Mucosa of descending colon (tissue), 3 donors: ENCODE measurements at places on chromosomes 7 and 10.
A peak's percentile ranks its signal among the peaks of the same experiment; 100 is the strongest.

DNA sequence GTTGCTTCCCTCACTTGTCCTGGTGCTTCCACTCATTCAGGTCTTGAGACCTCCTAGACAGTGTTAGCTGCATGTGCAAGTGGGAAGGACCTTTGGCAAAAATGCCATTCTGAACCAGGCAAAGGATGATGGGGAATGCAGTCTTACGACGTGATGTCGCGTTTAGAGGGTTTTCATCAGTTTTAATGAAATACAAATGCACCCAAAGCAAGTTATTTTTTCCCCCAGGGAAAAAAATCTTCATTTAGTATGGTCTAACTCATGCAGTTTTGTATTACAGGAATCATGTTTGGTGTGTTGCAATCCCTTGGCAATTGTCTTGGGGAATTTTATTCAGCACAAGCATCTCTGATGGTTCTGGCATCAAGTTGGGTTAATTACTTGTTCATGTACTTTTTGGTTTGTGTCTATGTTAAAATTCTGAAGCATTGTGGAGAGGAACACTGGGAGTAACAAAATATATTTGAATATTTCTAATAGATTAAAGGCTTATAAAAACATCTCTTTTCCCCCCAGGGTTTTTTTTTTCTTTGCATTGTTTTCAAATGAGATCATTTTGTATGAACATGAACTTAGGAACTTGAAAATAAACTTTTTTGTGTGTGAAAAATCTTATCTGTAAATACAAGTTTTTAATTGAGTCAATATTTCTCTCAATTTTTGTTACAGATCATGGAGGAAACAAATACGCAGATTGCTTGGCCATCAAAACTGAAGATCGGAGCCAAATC is 188.9 kb downstream of the BICC1 start:
- DNase-seq, result no peak

GRCh38 chr7:11216276-11216675 is 242.6 kb downstream of the PHF14 start:
- no peak for DNase-seq

DNA sequence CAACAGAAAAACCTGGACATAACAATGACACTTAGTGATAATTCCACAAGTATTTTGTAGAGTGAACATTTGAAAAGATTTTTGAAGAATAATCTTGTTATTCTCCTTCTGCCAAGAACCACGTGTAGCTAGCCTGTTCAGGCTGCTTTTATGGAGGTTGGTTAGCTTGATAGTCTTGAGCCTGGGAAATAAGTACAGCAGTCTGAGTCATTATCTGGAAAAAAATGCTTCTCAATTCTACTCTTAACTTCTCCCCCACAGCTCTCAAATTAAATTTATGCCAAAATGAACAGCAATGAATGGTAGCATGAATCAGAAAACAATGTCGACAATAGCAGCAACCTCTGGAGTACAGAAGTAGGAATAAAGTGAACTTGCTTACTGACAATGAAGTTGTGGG is 63.2 kb downstream of the GPR37 start:
- no peak for DNase-seq

DNA sequence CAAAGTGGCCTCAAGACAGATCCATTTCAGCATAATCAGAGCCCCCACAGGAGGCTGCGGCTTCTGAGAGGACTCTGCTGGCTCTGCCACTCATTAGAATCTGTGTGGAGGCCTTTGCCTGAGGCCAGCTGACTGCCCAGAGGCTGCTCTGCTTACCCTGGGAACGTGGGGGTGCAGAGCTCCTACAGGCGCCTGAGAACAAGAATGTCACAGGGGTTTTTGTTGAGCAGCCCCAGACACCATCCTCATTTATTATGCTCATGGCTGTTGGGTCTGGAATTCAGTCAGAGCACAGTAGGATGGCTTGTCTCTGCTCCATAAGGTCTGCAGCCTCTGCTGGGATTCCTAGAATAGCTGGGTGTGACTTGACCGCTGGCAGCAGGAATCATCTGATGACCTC is 101.8 kb upstream of the GDF10 start:
- no peak for DNase-seq

- DNase-seq, result no peak
These were observed 29.6 kb downstream of the SH2D4B start for GRCh38 chr10:80567292-80567691.

- no peak for DNase-seq
These were observed 149.8 kb upstream of the HDAC9 start for GRCh38 chr7:18345641-18346234.

- DNase-seq, result no peak
These were observed 339.1 kb downstream of the HGF start for GRCh38 chr7:81430761-81431160.

GRCh38 chr7:139852482-139852845 is 23.4 kb downstream of the TBXAS1 start:
- no peak for DNase-seq

DNA sequence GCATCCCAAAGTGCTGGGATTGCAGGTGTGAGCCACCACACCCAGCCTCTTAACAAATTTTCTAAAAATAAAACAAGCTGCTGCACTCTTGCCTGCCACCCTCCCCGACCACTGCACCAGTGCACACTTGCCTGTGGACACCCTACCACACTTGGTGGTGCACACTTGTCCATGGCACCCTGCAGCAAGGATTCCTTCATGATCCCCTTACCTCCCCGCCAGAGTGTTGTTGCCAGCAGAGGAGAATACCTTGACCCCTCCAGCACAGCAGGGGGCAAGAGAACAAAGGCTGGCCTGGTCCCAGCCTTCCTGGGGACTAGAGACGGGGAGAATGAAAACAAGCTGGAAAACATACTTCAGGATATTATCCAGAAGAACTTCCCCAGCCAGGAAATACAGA is 65.9 kb upstream of the KCND2 start:
- DNase-seq, result no peak

GRCh38 chr7:143345428-143345900 is 17.0 kb downstream of the FAM131B start:
- peak; percentile 76 for DNase-seq

DNA sequence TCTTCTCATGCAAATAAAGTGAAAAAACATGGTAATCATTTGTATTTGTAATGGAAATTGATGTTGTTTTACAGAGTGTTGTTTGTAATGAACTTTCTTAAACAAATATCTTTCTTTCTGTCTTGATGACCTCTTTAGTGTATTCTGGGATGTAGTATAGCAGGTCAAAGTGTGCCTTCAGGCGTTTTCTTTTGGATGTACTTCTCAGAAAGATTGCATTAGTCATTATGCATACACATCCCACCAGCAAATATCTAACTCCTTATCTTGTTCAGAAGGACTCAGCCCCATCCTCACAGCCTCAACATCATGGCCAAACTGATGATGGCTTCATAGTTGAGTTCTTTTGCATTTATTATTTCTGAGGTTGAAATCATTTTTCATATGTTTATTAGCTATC is 124.7 kb downstream of the LRRC18 start:
- no peak for DNase-seq
